ENCODE measurements at places on chromosomes 4 and X.

DNA sequence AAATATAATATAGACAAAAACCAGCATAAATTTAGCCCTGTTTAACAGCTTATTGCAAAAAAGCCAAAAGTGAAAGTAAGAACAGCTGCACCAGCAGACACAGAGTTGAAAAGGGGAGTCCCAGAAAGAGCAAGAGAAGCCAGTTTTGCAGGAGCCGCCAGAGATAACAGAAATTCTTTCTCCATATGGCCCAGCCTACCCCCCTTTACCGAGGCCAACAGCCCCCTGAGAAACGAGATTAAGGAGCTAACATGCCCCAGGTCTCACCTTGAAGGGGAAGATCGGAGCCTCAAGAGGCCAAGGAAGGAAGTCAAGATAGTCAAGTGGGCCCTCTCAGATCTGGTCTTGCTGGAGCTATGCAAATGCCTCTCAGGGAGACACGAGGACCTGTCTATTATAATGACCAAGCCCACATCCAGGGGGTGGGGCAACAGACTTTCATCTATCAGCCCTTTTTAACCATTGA lies 4.8 kb downstream of the ACOX3 start:
- DNase-seq: no peak

GRCh38 chrX:118250445-118250844 lies 95.5 kb upstream of the WDR44 start:
- DNase-seq: no peak

GRCh38 chr4:86386817-86387415 lies 27.1 kb upstream of the MAPK10 start:
- no peak for DNase-seq

- no peak for DNase-seq
Observed at GRCh38 chr4:52201715-52202114, 150.6 kb downstream of the SPATA18 start.

DNA sequence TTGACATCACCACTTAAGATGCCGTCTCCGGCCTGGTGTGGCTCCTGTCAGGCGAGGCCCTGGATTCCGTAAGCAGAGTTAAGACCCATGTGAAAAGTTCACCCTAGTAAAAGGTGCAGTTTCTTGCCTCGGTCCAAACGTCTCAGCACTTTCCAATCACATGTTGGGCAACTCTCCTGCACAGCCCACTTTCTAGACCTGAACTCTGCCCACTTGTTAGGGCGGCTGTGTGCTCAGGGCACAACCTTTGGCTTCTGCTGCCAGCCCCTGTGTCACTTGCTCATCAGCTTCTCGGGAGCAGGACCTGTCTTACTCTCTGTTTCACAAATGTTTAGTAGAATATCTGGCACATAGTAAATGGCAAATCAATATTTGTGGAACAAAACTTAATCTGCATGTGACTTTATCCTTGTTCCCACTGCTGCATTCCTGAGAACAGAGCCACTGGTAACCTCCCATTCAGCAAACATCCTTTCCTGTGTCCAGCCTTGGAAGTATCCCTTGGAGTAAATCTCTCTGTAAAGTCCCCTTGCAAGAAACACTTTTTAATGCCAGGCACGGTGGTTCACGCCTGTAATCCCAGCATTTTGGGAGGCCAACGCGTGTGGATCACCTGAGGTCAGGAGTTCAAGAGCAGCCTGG lies 38.7 kb upstream of the SH3RF1 start:
- DNase-seq: no peak

DNA sequence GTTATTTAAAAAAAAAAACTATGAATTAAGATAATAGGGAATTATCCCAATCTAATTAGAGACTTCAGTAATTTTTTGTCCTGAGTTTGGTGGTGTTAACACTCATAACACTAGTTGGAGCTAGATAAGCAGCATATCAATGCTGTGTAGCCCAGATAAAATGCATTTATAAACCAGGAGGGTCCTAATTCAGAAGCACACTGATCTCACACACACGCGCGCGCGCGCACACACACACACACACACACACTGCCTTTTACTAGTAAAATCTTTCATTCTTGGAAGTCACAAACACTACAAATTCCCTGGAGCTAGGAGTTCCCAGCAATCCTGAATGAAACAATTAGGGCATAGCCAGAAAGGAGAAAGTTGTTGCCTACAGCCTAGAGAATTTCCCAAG lies 3.2 kb downstream of the UNC5C start:
- peak; percentile 7 for DNase-seq

DNA sequence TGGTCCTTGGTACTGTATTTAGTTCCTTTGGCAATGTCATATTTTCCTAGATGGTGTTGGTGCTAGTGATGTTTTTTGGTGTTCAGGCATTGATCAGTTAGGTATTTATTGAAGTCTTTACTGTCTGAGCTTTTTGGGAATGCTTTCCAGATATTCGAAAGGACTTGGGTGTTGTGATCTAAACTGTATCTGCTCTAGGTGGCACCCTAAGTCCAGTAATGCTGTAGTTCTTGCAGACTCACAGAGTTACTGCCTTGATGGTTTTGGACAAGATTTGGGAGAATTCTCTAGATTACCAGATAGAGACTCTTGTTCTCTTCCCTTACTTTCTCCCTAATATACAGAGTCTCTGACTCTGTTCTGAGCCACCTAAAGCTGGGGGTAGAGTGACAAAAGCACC lies 513.6 kb upstream of the PITX2 start:
- no peak for DNase-seq

DNA sequence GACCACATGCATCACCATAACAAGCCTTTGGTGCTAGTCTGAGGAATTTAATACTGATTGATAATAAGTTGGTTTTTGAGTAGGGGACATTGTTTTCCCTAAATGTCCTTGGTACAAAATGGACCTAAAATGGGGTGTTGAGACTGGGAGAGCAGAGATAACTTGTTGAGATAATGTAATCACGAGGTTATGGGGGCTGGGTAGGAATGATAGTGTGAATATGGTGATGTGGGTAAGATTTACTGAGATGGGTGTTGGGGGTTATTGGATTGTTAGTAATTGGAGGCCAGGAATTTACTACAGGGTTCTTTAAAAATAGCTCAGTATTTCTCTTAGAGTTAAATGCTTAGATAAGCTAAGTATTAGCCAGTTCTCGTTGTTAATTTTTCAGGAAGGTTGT lies 3.9 kb downstream of the BMP2K start:
- DNase-seq: no peak

DNA sequence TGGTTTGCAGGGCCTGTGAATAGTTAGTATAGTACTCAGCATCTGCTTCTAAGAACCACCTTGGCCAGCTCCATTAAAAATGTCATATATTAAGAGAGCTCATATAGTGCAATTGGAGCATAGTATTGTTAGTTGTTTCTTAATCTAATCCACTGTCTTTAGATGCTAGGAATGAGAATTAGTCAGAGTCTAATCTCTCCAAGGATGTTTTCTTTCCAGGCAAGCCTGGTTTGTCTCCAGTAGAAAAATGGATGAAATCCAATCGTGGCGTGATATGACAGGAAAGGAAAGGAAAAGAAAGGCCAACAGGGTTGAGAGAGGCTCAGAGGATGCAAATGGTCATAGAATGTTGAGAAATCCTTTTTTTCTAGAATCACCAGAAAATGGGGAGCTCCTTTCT lies 15.0 kb upstream of the TMEM164 start:
- DNase-seq: no peak

- no peak for DNase-seq
Observed at GRCh38 chrX:102959471-102959870, 22.4 kb downstream of the RAB40AL start.

DNA sequence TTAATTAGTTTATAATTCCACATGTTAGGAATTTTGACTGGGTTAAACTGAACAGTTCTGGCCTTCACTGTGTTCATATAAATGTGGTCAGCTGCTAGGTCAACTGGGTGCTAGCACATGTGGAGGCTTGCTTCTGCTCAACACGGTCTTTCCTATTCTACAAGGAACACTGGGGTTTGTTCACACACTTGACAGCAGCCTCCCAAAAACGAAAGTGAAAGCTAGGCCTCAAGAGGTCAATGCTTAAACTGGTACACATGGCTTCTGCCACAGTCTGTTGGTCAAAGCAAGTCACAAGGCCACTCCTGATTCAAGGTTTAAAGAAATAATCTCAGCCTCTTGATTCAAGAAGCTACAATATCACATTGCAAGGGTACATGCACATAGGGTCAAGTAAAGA lies 126.5 kb downstream of the QDPR start:
- DNase-seq: no peak

- DNase-seq: no peak
Observed at GRCh38 chr4:56746639-56747038, 65.5 kb upstream of the HOPX start.

DNA sequence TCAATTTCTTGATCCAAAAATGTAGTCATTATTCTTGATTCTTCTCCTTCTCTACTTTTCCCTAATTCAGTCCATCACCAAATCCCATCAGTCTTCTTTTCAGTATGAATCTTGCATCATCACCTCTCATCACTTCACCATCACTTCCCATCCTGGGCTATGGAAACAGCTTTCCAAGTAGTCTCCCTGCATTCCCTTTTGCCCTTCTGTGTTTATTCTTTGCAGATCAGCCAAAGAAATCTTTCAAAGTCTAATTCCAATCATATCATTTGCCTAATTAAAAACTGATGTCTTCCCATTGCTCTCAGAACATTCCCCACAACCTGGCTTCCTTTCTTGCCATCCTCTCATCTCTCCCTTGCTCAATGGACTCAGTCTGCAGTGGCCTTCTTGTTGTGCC lies 201.7 kb upstream of the ADAMTS3 start:
- DNase-seq: no peak

- no peak for DNase-seq
Observed at GRCh38 chr4:71453531-71453930, 114.7 kb downstream of the SLC4A4 start.

DNA sequence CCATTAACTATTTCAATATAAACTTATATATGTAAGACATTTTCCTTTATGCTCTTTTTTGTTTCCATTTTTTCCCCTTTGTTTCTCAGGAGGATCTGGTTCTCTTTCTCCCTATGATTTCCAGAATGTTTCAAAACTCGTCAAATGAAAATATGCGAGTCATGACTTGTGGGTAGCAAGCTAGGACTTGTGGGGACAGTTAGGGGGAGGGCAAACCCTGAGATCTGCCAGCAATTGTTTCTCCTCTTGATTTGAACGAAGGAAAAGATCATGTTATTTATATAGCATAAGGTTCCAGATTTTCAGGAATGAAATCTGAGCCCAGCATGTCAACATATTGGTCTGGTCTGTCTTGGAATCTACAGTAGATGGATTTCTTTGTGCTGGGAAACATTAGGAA lies 28.9 kb upstream of the GPC4 start:
- no peak for DNase-seq

DNA sequence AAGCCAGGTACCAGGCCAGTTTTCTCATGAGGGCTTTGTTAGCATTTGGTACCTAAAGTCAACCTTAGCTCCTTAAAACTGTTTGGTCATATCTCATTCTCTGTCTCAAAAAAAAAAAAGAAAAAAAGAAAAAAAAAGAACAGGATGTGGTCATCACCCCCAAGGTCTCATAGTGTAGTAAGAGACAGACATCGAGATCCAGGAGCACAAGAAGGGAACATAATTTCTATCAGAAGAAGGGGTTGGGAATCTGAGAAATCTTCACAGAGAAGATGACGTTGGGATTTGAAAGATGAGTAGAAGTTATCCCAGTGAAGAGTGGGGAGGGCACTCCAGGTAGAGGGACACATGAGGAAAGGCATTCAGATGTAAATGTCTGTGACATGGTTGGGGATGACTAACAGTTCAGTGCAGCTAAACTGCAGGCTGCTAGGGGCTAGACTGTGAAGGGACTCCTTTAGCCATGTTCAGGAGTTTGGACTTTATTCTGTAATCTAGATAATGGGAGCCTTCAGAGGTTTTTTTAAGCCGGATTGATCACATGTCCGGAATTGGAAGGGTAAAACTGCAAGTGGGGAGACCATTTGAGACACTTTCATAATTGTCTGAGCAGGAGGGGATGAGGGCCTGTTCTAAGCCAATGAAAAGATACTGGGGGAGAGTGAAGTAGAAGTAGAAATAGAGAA lies 26.9 kb upstream of the GJB1 start:
- DNase-seq: no peak

GRCh38 chr4:122522944-122523343 lies 66.4 kb upstream of the IL2 start:
- no peak for DNase-seq

DNA sequence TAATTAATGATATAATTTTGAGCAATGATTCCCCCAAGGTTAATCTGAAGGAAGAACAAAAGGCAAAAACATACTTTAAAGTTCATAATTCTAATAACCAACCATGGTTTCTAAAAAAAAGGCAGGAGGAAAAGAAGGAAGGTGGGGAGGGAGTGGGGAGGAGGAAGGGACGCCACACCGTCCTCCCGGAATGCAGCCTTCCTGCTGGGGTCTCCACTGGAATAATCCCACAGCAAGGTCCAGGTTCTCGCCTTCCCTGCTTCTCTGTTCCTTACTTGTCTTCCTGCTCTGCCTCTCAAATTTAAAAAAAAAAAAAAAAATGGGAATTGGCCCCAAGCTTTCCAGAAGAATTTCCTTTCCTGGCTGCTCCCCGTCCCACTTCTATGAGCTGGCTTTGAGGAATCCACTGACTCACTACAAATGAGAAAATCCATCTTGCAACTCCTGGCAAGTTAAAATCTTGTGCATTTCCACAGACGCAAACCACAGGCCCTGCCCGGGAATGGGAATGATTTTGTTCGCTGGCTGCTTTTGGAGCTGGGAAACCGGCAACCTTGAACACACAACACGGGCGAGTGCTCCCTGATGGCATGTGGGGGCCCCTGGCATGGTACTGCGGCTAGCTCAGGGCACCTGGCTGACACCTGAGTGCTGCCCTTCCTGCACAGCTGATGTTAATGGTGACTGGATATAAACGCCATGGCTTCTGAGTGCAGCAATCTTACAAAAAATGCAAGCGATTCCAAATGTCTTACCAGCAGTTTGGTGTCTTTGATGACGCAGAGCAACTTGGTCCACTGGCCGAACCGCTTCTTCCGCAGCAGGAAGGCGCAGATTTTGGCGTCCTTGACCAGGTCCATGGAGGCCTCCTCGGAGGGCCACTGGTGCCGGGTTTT lies 97.0 kb downstream of the AFAP1 start:
- DNase-seq: no peak

DNA sequence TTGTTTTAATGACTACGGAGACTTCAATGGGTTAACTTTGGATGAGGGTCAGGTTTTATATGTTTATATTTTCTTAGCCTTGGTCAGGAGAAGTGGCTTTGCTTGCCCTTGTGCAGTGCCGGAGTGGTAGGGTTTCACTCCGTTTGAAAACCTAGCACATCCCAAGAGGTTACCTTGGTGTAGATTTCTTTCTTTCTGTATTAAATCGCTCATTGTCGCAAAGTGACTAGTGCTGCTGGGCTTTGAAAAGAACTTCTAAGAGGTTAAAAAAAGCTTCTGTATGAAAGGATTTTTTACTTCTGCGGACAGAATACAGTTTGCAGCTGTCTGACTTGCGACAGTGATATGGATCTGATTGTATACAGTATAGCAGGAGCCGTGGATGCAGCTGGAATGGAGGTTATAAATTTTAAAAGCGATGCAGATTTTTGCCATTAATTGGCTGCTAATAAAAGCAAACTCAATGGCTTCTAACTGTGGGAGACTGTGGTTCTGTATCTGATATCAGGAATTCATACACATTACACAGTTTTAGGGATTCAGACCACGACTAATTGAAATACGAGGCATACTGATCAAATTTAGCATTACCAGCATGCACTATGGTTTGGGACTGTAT lies 340.9 kb upstream of the PITX2 start:
- DNase-seq: no peak

- DNase-seq: no peak
Observed at GRCh38 chr4:124325690-124326089, 386.8 kb downstream of the ANKRD50 start.

- no peak for DNase-seq
Observed at GRCh38 chrX:30904632-30905031, 15.6 kb upstream of the TAB3 start.

Measured in NCI-H2227 treated with DMSO at 0.1 percent for 48 hours (cell line).